ENCODE measurements at places on chromosomes 5 and 9. TPM values are rescaled to one million over a fixed set of nuclear protein-coding genes. Genes with fewer than 3 reads are reported as not detected.

The PAM gene
- total RNA-seq: 110 TPM

The ENHO gene
- not detected for total RNA-seq

The OTP gene
- total RNA-seq: not detected

The TUT7 gene
- 7.8 TPM for total RNA-seq

The TAF11L11 gene
- total RNA-seq: not detected

The ZFP2 gene
- total RNA-seq: 1.1 TPM

The GPX3 gene
- total RNA-seq: 9.9 TPM

The CCDC69 gene
- total RNA-seq: 0.98 TPM

All from mesangial cell (primary cell).